ENCODE measurements at places on chromosomes 12 and 14. TPM values are rescaled to one million over a fixed set of nuclear protein-coding genes. Genes with fewer than 3 reads are reported as not detected.

DNA sequence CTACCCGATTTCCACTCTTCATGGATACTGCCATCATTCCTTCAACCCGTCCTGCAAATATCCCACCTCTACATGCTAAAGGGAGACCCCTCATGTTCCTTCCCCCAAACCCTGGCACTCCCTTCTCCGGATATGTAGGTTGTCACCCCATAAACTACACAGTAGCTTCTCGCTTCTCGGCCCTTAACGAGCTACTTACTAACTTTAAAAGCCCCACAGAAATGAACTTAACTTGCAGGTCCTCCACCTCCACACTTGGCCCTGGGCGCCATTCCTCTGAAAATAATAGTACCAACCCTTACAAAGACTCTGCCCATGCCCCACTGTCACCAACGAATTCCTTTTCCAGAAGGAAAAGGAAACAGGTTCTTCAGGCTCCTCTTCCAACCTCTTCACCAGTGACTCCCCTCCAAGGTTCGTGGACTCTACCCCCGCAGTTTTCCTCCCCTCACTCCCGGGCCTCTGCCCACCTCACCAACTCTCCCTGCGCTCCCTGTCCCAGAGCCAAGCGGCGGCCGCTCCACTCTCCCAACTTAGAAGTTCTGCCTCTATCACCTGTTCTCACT, 1.2 kb downstream of the SPPL3 start:
- no peak for DNase-seq

- no peak for DNase-seq
Observed at GRCh38 chr12:88921434-88921833, 341.2 kb upstream of the KITLG start.

- peak; percentile 13 for DNase-seq
Observed at GRCh38 chr12:107760207-107760808, 629 bp downstream of the PRDM4 start.

GRCh38 chr12:5505751-5506150, 73.8 kb downstream of the NTF3 start:
- DNase-seq, result no peak

DNA sequence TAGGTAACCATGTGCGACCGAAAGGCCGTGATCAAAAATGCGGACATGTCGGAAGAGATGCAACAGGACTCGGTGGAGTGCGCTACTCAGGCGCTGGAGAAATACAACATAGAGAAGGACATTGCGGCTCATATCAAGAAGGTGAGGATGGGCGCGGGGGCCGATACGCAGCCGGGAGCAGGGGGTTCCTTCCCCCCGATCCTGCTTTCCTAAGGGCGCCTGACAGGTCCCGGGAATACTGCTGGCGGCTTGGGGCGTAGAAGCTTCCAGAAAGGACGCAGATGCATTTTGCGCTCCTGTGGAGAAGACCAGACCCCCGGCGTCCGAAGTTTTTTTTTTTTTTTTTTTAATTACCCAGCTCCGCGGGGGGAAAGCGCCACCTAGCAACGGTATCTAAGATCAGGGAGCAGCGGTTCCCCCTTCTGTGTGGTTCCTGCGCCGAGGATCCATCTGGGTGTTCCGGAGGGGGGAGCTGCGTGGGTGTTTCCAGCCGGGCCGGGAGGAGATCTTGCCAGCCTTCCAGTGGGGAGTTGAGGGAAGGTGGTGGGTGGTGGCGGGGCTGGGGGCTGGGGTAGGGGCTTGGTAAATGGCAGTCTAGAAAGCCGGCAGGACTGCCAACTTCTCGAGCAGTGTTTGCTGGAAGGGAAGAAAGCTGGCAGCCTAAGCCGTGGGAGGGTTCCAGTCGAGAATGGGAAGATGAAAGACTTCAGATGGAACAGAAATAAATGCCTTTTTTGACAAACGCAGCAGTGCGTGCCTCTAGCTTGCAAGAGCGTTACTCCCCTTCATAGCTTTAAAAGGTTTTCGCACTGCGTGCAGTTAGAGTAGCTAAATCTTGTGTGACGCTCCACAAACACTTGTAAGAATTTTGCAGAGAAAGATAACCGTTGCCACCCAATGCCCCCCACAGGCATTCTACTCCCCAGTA, 764 bp downstream of the DYNLL1 start:
- DNase-seq, result peak; percentile 84

DNA sequence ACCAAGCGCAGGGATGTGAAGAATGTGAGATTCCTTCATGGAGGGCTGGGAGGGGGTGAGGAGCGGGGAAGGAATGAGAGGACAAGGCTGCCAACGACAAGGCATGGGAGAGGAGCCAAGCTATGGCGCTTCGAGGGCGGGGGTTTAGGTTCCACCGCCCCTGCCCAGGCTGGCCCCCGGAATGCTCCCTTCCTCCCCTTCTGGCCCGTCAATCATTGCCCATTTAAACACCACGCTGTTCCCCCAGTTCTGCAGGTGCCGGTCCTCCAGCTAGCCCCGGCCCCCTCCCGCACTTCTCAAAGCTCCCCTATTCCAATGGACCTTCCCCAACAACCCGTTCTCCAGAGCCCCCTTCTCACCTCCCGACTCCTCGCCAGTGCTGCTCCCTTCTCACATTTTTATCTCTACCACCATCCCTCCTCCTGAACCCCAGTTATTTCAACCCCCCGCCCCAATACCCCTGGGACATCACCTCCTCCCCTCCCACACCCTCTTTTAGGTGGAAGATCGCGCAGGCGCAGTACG, 428 bp downstream of the RNF41 start:
- peak; percentile 64 for DNase-seq

GRCh38 chr12:75489613-75490210, 9.2 kb downstream of the GLIPR1 start:
- DNase-seq, result no peak

- no peak for DNase-seq
Observed at GRCh38 chr12:17829813-17830212, 260.2 kb downstream of the RERGL start.

- DNase-seq, result peak; percentile 7
Observed at GRCh38 chr12:29957835-29958234, 174.1 kb upstream of the TMTC1 start.

DNA sequence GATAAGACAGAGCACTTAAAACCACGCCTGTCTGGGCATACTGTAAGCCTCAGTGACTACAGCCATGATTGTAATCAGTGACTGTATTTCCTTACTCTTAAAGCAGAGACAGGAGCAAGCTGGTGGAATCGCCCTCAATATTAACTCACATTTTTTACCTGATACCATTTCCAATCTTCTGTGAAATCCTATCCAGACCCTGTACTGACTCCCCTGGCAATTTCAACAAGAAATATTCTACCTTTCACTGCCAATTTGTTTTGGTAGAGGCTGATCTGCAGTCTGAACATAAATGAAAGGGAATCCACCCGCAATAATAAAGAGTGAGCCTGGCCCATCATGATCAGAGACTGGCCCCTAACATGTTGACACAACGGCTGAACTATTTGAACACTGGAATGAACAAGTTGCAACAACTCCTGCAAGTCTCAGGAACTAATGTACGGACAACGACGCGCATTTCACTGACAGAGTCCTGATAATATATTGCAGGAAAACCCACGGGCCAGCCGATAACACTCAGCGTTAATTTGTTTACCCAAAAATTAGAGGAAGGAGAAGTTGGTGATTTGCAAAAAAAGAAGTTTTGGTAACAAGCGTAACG, 195.5 kb upstream of the BTG1 start:
- DNase-seq, result no peak

DNA sequence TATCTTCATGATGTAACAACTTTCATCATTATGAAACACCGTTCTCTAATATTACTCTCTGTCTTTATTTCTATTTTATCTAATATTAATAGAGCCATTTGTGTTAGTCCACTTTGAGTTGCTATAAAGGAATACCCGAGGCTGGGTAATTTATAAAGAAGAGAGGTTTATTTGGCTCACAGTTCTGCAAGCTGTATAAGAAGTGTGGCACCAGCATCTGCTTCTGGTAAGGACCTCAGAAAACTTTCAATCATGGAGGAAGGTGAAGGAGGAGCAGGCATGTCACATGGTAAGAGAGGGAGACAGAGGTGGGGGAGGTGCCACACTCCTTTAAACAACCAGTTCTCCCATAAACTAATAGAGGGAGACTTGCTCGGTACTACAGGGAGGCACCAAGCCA, 25.1 kb downstream of the BORCS5 start:
- DNase-seq, result no peak

- no peak for DNase-seq
Observed at GRCh38 chr12:101493556-101493955, 18.4 kb downstream of the SPIC start.

GRCh38 chr12:33588725-33589405, 149.2 kb upstream of the SYT10 start:
- DNase-seq, result no peak

GRCh38 chr12:75642226-75642625, 130.8 kb upstream of the KRR1 start:
- no peak for DNase-seq

- no peak for DNase-seq
Observed at GRCh38 chr14:99530407-99531155, 49.4 kb downstream of the CCNK start.

- no peak for DNase-seq
Observed at GRCh38 chr14:64698903-64699302, 5.3 kb upstream of the PLEKHG3 start.

- no peak for DNase-seq
Observed at GRCh38 chr12:115761784-115762183, 515.7 kb downstream of the MED13L start.

DNA sequence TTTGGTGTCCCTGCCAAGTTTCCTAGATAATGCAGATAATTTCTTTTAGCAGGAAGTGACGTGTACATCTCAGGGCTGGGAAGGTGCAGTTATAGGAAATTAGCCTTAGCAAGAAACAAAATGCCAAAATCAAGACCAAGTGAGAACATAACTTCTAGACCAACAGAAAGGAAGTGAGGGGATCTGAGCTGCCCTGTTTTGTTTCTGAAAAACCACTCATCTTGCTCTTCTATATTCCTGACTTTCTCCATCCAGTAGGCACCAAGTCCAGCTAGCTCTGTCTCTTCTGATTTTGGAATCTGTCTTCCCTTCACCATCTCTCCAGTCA, 23.9 kb upstream of the DUSP6 start:
- no peak for DNase-seq

DNA sequence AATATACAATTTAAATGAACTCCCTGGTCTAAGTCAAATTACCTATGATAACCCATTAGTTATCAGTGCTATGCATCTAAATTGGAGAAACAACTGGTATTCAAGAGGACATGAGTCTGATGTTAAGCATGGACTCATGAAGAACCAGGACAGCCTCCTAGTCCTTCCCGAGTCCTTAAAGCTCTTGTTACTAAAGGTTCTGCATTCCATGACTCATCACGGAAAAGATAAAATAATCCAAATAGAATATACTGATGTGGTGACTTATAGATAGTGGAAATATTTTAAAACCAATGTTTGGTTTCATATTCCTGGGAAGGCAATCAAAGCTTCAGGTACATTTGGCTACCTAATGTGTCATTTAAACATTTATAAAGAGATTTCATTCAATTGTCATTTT, 117.2 kb upstream of the PMCH start:
- DNase-seq, result no peak

- DNase-seq, result no peak
Observed at GRCh38 chr14:23378612-23379220, 1.9 kb downstream of the CMTM5 start.

GRCh38 chr12:57836442-57837375, 9.8 kb downstream of the CTDSP2 start:
- DNase-seq, result peak; percentile 99

DNA sequence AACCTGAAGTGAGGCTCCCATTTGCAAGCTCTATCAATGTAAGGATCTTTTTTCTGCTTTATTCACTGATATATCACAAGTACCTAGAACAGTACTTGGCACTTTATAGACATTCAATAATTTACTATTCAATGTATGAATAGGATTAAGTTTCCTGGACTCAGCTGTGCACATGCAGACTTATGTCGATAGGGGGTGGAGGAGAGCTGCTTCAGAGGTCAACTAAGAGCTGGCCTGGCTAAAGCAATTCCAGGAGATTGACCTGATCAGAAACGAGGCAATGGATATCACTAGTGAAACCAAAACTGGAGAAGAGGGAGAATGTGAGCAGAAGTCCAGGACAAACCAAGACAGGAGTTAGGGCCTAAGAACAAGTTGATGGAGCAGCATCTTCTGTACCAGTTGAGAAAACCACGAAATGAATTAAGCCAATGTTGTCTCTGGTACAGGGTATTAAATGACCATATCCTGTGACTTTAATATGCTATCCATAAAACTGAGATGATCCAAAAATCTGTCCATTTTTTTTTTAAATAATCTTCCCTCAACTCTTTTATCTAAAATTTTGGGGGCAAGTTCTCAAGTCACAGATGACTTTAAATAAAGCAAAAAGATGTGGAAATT, 169.2 kb downstream of the PIK3C2G start:
- DNase-seq, result peak; percentile 3

- DNase-seq, result peak; percentile 86
Observed at GRCh38 chr14:73633116-73634010, 11.4 kb upstream of the DNAL1 start.

- DNase-seq, result no peak
Observed at GRCh38 chr12:104602406-104602805, 145.7 kb downstream of the CHST11 start.

DNA sequence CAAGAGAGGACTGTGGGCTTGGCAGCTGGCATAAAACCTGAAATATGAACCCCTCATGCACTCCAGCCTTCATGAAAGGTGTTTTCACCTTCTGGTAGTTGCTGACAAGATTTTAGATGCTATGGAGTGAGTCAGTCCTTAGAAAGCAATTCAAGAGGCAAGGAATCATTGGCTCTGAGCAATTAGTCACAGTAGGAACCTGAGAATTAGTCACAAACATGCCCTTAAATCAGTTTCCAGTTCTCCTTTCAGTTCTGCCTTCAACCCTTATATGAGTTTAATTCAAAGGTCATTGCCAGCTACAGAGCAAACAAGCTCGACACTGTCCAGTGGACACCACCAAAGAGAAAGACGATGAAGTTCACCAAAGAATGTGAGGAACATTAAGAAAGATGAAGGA, 472.3 kb downstream of the GLT1D1 start:
- DNase-seq, result no peak

GRCh38 chr14:75230140-75230792, 48.4 kb upstream of the FOS start:
- no peak for DNase-seq

DNA sequence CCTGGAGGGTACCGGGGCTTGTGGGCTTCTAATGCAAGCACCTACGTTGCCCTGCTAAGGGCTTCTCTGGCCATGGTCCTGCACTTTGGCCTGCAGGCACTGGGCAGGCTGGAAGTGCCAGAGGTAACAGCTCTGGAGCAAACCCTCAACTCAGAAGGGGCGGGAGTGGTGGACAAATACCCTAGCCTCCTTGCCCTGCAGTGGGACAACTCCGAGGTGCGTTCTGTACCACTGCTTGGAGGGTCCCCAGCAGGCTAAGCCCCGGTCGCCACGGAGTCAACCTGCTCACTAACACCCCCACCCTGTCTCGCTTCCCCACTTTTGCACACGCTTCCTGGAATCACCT, 20.4 kb upstream of the BEGAIN start:
- no peak for DNase-seq

GRCh38 chr12:33438851-33439586, 600 bp downstream of the SYT10 start:
- DNase-seq, result no peak

- no peak for DNase-seq
Observed at GRCh38 chr14:42994051-42994736, 1387.5 kb downstream of the LRFN5 start.

The TMPRSS12 gene
- not detected for total RNA-seq

The BIN2 gene
- not detected for total RNA-seq

The SLC2A14 gene
- total RNA-seq, result not detected

The OTUB2 gene
- total RNA-seq, result 1.5 TPM

The FBLN5 gene
- not detected for total RNA-seq

The RPGRIP1 gene
- not detected for total RNA-seq

The C12orf54 gene
- not detected for total RNA-seq

The LHX5 gene
- total RNA-seq, result not detected

The SLC8B1 gene
- 8.2 TPM for total RNA-seq

The CLEC4A gene
- not detected for total RNA-seq

The TTC8 gene
- total RNA-seq, result 40.1 TPM

The SERPINA5 gene
- total RNA-seq, result not detected

The KLHL42 gene
- 15.1 TPM for total RNA-seq
